ENCODE measurements at places on chromosomes 12 and 14.

DNA sequence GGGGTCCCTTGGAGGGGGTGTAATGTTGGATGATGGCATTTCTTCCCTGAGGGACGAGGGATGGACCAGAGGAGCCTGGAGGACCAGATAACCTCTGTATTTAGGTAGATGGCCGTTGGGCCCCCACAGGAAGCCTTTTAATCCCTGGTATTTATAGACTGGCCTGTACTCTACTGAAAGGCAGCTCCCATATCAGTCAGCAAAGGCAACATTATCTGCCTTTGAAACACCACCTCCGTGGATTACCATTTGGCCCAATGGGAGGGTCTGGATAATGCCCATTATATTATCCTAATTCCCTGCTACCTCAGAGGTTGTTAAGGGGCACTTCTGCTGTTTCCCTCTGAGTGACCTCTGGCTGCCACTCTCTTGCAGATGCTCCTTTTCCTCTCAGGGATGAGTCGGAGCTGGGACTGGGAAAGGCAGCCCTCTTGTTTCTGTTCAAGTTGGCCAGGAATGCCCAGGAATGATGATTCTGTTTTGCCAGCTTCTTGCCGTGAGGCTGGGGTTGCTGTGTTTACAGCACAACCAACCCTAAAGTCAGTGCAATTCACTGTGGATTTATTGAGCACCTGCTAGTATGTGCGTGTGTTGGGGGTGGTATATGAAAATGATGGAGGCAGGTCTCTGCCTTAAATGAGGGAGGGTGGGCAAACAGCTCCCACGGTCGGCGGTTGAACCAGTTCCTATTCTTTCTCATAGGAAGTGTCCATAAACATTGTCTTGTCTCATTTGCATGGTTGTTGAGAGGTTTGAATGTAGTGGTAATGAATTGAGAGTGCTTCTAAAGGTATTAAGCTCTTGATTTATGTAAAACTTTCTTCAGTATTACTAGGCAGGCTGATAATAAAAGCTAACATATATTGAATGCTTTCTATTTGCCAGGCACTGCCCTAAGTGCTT lies 18.1 kb downstream of the SUSD6 start:
- DNase-seq: peak; percentile 44

- no peak for DNase-seq
Observed at GRCh38 chr14:76762411-76763095, 1.3 kb downstream of the VASH1 start.

DNA sequence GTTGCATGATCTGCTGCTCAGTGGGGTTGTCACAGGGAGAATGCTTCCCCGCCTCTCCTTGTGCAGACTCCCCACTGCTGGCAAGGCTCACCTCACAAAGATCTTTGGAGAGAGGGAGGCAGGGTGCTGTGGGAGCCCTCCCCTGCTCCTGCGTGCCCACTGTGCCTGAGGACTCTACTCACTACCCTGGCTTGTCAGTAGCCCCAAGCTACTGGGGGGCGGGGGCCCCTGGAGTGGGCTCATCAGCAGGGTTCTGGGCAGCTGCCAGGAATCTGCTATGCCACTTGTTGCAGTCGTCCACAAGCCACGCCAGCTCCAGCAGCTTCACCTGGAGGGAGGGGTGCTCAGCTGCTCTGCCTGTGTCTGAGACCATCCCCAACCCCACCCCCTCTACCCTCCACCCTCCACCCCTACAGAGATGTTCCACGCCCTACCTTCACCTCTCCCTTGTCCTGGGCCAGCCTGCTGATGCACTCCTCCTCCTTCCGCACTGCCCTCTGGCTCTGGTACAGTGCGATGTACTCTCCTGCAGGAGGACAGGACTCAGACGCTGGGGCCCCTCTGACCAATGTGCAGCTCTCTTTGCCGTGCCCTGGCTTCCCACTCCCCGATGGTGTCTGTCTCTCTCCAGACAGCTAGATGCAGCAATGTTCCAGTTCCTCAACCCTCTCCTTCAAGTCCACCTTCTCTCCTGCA lies 14.2 kb upstream of the BLTP3B start:
- DNase-seq: no peak

- DNase-seq: no peak
Observed at GRCh38 chr12:100794441-100795173, at the start of gene ANO4. TSS of gene ANO4 (plus strand) at chr12:100794776. CDS start at chr12:100901786, 107,010 bp downstream.

- DNase-seq: no peak
Observed at GRCh38 chr12:78566456-78566855, 298.1 kb upstream of the SYT1 start.

GRCh38 chr14:61747342-61747741 lies 14.9 kb upstream of the SNAPC1 start:
- DNase-seq: no peak

DNA sequence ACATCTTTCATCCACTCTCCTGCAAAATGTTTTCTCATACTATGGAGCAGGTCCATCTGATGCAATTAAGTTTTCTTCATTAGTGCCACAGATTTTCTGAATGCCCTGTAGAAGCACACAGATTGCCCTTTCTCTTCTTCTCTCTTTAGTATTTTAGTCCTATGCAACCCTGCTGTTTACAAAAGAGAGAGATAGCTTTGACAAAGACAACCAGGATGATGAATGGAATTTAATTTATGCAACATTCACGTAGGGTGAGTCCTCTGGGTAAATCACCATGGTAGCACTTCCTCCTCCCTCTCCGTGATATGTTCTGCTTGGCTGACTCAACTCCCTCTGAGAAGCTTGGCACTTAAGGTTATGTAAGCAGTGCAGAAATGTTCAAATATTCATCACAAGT lies 400.9 kb upstream of the PDE3A start:
- no peak for DNase-seq

GRCh38 chr14:98769326-98769725 lies 502.7 kb downstream of the BCL11B start:
- no peak for DNase-seq

- no peak for DNase-seq
Observed at GRCh38 chr12:7512553-7512952, 9.0 kb upstream of the CD163 start.

GRCh38 chr14:82067221-82067875 lies 533.7 kb upstream of the SEL1L start:
- no peak for DNase-seq

GRCh38 chr14:24986206-24986893 lies 63.6 kb downstream of the STXBP6 start:
- DNase-seq: no peak

GRCh38 chr12:97801471-97802059 lies 339.0 kb downstream of the RMST start:
- DNase-seq: no peak

- DNase-seq: peak; percentile 20
Observed at GRCh38 chr14:31400031-31400638, 20.2 kb downstream of the HEATR5A start.

DNA sequence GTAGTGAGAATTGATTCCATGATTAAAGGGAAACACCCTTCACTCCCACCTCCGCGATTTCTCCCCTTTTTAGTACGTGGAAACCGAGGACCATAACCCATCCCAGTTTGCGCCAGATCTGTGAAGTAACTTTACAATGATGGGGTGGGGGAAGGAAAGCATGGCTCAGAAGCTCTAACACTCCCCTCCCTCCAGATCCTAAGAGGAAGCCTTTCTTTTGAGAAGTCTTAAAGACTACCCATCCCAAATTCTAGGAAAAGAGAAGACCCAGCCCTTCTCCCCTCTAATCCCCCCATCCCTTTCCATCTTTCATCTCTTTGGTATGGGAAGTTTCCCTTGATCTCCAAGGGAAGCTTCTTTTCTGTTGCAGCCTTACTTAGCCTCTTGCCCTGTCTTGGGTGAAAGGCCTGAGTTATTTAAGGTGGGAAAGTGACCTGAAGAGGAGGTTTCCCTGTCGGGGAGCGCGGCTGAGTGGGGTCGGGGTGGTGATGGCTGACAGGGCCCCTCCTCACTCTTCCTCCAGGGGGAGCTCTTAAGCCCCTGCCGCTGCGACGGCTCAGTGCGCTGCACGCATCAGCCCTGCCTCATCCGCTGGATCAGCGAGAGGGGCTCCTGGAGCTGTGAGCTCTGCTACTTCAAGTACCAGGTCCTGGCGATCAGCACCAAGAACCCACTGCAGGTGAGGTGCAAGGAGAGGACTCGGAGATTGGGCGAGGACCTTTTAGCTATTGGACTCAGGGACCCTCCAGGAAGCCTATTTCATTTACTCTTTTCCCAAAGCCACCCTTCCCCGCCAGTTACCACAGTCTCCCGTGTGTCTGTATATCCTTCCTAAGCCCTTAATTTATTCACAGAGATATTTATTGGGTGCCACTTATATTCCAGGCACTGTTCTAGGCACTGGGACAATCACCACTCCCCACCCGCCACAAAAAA lies 1.8 kb downstream of the MARCHF9 start:
- peak; percentile 84 for DNase-seq

GRCh38 chr14:72801836-72802587 lies 91.9 kb downstream of the DPF3 start:
- DNase-seq: no peak

DNA sequence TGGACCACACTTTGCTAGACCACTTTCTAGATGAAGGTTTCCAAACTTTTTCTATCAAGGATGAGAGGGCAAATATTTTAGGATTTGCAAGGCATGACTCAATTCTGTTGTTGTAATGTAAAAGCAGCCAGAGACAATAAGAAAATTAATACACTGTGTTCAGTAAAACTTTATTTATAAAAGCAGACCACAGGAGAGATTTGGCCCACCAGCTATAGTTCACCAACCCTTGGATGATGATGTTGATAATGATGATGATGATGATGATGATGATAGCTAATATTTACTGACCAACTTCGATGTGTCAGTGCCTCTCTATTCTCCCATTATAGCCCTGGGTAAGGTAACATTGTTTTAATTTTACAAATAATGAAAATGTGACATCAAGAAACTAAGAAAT lies 156.5 kb downstream of the BTG1 start:
- DNase-seq: no peak

GRCh38 chr12:50734409-50735263 lies 29.3 kb upstream of the ATF1 start:
- peak; percentile 22 for DNase-seq

- DNase-seq: no peak
Observed at GRCh38 chr12:29795715-29796114, 12.0 kb upstream of the TMTC1 start.

DNA sequence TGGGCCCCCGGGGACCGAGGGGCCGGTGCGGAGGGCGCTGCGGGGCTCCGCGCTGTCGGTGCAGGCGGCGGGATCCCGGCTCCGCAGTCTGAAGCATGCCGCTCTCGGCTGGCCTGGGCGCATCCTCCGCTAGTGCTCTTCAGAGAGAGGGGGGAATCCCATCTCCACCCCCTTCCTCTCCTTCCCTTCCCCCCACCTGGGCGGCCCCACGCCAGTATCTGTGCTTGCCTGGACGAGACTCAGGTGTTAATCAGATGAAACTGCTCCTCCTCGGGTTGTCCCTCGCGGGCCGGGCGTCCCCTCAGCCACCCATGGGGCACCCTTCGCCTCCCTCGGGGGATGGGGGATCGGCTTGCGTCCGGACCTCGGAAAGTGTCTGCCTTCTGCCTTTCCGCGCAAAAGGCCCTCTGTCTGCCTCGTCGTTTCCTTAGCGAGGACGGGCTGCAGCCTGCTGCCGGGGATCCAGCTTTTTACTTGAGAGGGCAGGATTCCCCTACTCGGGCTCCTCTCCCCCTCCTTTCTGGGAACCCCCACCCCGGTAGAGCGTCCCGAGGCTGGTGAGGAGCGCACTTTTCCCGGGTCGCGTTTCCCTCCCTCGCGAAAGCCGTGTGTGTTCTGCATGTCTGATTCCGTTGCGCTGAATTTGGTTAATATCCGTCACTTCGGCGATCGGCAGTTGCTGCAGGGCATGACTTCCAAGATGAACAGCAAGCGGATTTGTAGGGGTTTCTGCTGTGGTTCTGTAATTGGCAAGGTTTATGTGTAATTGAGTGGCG lies 1.1 kb downstream of the GPHN start:
- peak; percentile 73 for DNase-seq

DNA sequence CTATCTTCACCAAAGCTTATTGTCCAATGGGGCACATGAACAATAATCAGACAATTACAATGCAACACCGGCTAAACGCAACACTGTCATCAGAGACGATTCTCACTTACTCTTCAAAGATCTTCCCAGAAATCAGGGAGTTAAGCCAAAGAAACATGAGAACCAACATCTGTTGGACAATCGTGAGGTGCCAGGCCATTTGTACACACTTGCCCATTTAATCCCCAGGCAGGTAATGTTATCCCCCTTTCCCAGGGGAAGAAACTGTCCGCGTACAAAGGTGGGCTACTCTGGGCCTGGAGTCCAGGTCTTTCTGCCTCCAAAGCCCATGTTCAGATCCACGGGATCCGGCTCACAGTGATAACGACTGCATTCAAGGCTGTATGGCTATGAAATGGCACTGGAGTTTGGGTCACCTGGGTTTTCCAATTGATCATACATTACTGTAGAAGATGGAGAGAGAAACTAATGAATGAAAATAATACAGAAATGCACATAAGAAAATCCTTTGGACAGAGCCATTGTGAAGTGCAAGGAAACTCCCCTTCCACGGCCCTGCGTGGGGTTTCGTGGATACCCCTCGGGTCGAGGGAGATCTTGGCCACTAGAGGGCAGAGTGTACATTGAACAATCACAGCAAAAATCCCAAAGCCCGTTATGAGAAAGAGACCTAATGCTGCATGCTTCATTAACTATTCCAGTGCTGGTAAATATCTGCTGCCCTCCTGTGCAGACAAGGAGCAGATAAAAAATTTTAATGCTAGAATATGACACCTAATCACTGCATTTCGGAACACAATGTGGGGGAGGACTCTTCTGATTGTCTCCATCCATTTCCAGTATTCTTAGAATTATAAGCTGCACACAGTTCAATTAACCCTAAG lies 111.4 kb downstream of the EGLN3 start:
- DNase-seq: peak; percentile 60

DNA sequence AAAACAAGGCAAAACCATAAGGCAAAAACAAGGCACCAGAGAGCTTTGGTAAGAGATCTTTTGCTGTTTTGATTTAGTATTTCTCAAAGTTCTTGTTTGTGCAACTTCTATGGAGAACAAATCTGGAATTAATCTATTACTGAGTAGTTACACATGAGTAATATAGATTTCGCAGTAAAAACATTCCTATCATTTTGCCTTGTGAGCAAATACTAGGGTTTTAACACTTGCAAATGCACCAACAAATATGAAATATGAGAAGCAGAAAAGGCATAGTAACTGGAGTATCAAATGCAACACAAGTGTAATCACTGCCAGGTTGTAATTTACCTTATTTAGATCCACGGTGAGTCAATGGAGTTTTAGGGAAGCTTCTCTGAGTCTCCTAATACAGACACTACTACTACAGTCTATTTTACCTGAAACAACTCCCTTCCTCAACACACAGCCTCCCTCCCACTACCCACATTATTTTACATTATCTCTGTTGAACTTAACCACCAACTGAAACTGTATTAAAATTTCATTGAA lies 324.1 kb downstream of the FLRT2 start:
- DNase-seq: no peak
